ENCODE measurements at places on chromosomes 13 and 19.

- DNase-seq = no peak
Observed at GRCh38 chr13:41563341-41563983, 106.1 kb downstream of the RGCC start.

GRCh38 chr13:113584870-113585671, 518 bp downstream of the TFDP1 start:
- DNase-seq = no peak

- no peak for DNase-seq
Observed at GRCh38 chr19:16585808-16586476, 13.7 kb upstream of the SLC35E1 start.

DNA sequence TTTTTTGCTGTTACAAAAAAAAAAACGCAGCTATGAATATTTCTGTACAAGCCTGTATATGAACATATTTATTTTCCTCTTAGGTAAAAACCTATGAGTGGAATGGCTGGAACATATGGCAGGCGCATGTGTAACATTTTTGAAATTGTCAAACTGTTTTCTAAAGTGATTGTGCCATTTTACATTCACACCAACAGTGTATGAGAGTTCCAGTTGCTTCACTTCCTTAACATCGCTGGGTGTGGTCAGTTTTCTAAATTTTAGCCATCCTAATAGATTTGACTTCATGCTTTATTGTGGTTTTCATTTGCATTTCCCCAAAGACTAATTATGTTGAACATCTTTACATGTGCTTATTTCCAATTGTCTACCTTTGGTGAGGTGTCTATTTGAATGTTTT, 306.8 kb downstream of the KCNRG start:
- no peak for DNase-seq

DNA sequence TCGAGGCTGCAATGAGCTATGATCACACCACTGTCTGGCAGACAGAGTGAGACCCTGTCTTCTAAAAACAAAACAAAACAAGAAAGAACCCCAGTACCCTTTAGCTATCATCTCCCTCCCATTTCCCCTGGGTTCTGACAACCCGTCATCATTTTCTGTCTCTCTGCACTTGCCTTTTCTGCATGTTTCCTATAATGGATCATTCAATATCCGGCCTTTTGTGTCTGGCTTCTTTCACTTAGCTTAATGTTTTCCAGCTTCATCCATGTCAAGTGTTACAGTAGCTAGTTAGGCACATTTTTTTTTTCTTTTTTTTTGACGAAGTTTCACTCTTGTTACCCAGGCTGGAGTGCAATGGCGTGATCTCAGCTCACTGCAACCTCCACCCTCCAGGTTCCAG, 16.5 kb downstream of the AP2S1 start:
- DNase-seq = no peak

DNA sequence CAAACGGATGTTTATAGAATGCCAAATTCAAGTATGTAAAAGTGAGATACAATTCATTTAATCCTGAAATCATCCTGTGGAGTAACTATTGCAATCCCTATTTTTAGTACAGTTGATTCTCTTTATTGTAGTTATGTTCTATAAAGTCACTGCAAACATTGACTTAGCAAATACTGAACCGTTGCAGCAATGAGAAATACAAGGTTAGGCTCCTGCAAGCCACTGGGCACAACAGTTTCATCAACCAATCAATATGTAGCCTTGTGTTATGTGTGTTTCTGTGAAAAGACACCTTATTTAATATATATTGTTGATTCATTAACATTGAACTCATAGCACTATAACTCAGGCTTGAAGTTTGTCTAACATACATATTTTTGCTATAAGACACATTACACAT, 174.4 kb downstream of the DCT start:
- DNase-seq = peak; percentile 25

- no peak for DNase-seq
Observed at GRCh38 chr19:8255426-8256125, 46.4 kb downstream of the CERS4 start.

DNA sequence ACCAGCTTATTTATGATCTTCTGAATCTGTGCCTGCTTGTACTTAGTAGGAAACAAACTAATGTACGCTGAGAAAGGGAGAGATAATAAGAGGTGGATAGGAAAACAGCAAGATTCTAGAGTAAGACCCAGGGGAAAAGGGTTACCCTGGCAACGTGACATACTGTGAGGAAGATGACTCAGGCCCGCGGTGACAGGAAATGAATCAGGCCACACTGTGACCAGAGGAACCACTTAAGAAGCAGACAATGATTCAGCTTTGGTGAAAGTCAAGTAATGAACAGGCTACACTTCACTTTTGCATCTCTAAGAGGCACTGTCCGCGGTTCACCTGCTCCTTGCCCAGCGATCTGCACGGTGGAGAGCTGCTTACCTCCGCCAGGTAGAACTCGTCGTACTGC, 158.2 kb downstream of the NALCN start:
- peak; percentile 30 for DNase-seq

DNA sequence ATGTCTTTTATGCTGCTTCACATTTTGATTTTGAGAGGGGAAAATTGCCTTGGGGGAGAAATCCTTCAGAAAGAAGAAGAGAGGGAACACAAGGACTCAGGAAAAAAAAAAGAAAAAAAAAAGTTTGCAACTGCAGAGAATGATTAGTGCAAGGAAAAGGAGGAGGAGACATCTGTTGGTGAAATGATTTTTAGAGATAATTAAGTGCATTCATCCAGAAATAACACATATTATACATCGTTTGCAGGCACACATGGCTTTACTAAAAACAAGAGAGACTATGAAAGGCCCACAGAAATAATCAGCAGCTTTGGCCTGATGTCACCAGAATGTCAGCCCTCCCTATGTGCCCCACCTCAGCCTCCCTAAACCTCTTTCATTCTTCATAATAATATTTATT, 1058.2 kb downstream of the PCDH9 start:
- DNase-seq = no peak

DNA sequence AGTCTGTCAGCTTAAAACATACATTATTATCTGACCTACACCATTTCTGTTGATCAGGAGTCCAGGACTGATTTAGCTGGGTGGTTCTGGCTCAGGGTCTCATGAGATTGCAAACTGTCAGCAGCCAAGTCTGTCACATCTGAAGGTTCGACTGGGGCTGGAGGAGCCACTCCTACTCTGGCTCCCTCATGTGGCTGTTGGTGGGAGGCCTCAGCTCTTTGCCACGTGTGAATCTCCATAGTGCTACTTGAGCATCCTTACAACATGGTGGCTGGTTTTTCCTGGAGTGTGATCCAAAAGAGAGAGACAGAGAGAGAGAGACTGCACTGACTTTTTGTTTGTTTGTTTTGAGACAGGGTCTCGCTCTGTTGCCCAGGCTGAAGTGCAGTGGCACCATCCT, 63.6 kb upstream of the NFIC start:
- DNase-seq = no peak

GRCh38 chr19:29386970-29387369, 138.8 kb upstream of the VSTM2B start:
- no peak for DNase-seq

DNA sequence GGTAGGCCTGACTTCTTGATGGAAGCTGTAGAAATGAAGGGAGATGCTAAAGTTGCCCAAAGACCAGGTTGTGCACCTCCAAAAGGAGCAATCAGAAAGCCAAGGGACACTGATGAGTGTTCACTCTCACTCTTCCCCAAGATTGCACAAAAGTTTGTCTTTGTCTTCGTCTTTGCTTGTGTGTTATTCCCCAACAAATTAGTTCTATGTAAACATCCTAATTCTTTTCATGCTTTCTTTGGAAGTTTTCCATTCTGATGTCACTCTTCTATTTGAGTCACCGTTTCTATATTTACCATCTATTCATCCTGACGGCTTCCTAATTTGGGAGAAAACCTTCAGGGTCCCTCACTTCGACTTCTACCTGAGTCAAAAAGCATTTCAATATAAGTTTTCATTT, 3.7 kb upstream of the TMEM272 start:
- no peak for DNase-seq

DNA sequence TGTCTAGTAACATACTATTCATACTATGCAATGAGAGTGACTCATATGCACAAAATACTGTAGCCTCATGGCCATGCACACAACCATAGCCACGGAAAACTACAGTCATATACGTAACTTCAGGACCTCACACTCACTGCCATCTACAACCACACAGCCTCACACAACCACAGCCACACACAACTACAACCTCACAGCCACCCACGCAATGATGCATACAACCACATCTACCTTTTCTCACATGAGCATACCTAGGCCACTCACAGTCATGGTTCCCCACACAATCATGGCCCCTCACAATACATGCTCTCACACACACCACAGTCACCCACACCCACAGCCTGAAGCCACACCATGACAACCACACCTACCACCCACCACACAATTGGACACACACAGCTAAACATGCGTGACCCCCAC, 8.7 kb upstream of the TNFSF14 start:
- no peak for DNase-seq

DNA sequence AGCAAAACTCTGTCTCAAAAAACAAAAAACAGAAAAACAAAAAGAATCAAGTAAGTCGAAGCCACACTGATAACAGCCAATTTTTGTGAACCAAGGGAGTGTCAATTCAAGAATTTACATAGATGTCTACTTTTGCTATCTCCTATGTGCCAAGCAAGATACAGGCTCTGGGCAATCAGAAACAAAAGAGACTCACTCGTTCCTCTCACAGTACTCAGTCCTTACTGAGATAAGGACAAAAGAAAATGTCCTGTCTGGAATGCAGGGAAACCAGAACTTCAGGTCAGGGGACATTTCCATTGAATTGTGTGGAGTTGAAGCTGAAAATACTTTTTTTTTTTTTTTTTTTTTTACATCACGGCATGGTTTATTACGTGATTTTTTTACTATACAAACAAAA, 53.0 kb downstream of the NLRP12 start:
- no peak for DNase-seq

GRCh38 chr19:34364830-34365462, at the start of gene GPI:
GPI (plus strand) TSS chr19:34365196; CDS start chr19:34365267, 71 bp downstream.
- peak; percentile 71 for DNase-seq
